Vagina (tissue), 2 donors: ENCODE measurements at places on chromosomes 16 and 17.
A peak's percentile ranks its signal among the peaks of the same experiment; 100 is the strongest.

DNA sequence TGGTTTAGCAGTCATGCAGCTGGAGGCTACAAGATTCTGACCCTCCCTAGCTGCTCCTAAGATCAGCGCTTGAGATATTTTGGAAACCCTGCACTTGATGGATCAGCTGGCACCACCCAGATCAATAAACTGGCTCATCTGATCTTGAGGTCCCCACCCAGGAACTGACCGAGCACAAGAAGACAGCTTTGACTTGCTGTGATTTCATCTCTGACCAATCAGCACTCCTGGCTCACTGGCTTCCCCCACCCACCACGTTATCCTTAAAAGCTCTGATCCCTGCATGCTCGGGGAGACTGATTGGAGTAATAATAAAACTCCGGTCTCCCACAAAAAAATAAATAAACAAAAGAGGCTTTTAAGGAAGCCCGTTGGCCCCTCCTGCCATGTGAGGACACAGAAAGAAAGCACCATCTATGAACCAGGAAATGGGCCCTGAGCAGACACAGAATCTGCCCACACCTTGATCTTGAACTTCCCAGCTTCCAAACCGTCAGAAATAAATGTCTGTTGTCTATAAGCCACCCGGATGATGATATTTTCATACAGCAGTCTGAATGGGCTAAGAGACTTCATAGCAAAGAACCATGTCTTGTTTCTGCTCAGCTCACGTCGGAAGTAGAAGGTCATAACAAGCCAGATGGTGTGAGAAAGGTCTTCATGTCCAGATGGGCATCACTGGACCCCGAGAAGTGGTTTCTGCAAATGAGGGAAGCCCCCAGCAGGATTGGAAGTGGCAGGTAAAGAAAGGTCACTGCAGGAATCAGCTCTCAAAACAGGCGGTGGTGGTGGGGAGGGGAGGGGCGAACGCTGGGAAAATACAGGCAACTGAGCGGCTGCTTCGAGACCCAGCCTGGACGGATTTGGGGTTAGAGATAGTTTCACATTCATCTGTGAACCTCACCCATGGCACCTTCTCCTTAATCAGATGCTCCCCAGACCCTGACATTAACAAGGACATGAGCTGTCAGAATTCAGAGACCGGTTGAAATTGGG, 19.8 kb upstream of the RPH3AL start:
- no peak for DNase-seq

DNA sequence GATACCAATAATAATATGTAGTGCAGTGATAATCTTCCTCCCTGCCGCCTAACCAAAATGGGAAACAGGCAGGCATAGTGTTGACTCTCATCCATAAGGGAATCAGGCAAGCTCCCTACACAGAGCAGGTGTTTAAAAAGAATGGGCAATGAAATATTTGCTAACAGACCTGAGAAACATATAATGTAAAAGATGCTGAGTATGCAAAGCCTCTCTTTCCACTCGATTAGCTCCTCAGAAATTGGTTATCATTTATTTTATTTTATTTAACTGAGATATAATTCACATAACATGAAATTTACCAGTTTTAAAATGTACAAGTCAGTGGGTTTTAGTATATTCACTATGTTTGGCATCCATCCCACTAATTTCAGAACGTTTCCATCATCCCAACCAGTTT, 317.7 kb upstream of the TBX2 start:
- no peak for DNase-seq

- no peak for DNase-seq
Observed at GRCh38 chr17:82837586-82838320, 2.1 kb downstream of the ZNF750 start.

- no peak for DNase-seq
Observed at GRCh38 chr16:66231452-66232160, 134.9 kb upstream of the CDH5 start.

- DNase-seq: peak; percentile 72
Observed at GRCh38 chr17:47800686-47801085, 20.9 kb downstream of the OSBPL7 start.

DNA sequence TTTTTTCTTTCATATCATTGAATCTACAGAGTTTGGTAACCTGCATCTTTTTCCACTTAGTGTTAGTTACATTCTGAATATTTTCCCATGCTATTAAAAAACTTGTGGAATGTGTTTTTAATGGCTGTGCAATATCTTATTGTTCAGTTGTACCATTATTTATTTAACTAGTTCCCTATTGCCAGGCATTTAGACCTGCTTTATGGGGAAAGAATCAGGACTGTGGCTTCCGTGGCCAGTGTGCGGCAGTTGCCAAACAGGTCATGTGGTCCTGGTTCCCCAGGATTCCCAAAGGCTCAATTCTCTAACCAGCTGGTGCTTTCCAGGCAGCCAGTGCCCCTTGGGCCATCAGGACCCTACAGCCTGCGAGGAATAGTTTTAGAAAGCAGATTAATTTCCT, 30.8 kb downstream of the NDEL1 start:
- DNase-seq: no peak

DNA sequence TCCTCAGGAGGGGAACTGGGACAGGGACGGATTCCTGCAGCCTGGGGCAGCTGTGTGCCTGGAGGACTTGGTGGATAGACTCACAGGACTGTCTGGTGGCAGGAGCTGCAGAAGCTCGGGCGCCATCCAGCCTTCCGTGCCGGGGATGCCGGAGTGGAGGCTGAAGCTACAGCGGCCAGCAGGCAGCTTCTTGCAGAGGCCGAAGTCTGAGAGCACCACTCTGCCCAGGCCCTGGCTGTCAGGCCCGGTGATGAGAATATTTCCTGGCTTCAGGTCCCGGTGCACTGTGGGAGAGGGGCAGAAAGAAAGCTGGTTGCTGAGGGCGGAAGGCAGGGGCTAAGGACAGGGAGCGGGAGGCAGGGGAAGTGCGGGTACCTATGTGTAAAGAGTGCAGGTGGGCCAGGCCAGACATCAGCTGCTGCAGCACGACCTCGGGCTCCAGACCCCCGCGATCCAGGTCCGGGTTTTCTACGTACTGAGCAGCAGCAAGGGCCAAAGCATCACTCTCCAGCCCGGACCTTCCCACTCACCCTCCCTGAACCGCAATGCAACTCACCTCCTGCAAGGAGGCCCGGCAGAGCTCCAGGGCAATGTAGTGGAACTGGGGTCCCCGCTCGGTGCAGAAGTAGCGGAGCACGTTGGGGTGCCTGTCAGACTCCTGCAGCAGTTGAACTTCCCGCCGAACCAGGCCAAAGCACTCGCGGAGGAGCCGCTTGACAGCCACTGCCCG, 16.1 kb downstream of the PLK1 start:
- no peak for DNase-seq

GRCh38 chr17:81895400-81895799, 3.9 kb downstream of the ANAPC11 start:
- no peak for DNase-seq

GRCh38 chr16:57821149-57821971, 19.1 kb upstream of the KIFC3 start:
- DNase-seq: no peak

DNA sequence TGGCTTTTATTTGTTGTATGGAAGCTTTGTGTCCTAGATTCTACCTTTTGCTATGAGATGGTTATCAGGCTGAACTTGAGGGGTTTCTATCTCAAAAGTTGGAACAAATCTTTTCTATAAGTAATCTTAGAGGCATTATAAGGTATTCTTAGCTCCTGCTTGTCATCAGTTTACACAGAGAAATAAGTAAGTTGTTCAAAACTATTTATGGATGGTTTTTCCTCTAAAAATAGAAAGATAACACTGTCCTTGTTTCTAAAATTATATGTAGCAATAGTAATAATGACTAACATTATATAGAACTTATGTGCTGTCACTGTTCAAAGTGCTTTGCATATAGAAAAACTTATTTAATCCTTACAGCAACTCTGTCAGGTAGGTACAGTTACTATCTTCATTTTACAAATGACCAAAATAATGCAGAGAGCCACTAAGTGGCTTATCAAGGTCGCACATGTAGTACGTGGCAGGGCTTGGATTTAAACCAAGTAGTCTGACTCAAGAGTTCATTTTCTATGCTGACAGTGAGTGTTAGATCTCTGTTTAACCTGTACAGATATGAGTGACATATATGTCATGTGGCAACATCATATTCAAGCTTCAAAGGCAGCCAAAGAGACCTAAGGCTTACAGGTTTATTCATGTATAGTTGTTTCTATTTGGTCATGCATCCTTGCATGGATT, 59.0 kb downstream of the PHKB start:
- no peak for DNase-seq

DNA sequence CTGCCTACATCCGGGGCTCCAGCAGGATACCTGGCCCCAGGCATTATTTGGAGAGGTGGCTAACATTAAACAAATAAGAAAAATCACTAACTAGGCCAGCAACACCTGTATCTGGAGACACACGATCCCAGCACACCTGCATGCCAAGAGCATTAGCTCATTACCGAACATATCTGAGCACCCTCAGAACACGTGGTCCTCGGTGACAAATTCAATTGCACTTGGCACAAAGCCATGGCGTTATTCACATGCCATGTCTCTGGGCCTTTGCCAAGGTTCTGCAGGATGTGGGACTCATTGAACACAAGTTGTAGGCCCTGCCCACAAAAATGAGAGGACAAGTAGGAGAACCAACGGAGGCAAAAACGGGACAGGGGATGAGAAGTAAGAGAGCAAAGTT, 552.3 kb downstream of the TOX3 start:
- DNase-seq: no peak

- no peak for DNase-seq
Observed at GRCh38 chr16:53502331-53503269, at the start of gene AKTIP. Gene AKTIP, minus strand, starts transcription at chr16:53503209. Its CDS starts 2,950 bp downstream, at chr16:53500259.

- no peak for DNase-seq
Observed at GRCh38 chr16:4508806-4509205, 29.8 kb downstream of the CDIP1 start.
